ENCODE measurements at places on chromosomes 16 and 17.

DNA sequence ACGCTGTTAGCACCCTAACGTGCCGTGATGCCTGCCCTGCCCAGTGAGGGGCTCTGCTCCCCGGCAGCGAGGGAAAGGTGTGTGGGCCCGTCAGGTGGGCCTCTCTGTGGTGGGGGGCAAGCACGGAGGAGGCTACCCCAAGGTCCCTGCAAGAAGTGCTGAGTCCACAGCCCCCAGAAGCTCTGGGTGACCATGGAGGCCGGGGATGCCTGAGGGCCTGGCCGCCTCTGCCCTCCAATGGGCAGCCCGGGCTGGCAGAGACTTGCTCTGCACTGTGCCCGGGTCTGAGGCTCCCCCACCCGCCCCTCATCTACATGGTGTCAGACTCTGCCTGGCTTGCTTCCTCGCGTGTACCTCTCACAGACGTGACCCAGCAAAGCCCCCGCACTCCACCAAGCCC is 12.2 kb downstream of the SLC38A10 start:
- DNase-seq, result no peak

- no peak for DNase-seq
Measured at GRCh38 chr17:58285422-58285810, 4.7 kb upstream of the MPO start.

- DNase-seq, result peak; percentile 67
Measured at GRCh38 chr17:18363101-18364049, at the start of gene SHMT1. Gene SHMT1, minus strand, starts transcription at chr17:18363550. Its CDS starts 7,569 bp downstream, at chr17:18355981.

DNA sequence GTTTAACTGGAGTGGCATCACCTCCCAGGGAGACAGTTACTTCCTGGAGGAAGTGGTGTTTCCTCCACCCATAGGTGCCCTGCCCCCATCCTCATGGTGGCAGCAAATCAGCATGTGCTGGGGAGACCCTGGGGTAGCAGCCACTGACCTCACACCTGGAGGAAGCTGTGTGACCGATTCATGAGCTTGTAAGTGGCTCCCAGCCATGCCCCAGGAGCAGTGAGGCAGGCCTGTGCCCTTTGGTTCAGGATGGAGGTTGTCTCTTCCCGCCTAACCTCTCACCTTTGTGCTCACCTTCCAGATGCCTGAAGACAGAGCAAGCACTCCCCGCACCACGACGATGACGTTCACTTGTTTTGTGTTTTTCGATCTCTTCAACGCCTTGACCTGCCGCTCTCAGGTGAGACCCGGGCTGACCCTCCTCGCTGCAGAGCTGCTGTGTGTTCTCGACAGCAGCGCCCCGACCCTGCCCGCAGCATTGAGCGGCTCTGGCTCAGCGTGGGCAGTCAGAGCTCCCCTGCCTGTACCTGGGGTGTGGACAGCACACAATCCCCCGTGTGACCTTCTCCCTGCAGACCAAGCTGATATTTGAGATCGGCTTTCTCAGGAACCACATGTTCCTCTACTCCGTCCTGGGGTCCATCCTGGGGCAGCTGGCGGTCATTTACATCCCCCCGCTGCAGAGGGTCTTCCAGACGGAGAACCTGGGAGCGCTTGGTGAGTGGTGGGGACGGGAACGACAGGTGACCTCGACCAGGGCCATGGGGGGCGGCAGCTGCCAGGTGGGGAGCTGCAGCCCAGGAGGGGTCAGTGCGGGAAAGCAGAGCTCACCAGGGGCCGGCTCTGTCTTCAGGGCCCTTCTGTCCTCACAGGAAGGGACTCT is 42.8 kb downstream of the MEAK7 start:
- no peak for DNase-seq

DNA sequence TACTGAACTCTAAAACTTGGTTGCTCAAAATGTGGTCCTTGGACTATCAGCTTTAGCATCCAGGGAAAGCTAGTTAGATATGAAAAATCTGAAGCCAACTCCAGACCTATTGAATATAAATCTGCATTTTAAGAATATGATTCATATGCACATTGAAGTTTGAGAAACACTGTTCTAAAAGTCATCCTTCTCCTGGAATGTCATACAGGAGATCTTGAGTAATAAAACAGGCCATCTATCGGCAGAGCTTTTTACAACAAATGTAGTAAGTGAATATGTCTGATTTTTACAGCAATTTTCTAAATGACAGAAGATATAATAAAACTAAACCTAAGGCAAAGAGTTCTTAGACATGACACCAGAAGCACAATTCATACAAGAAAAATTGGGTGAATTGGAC is 140.4 kb downstream of the PMP22 start:
- DNase-seq, result no peak

GRCh38 chr17:68461589-68461988 is 4.3 kb upstream of the WIPI1 start:
- no peak for DNase-seq

Measured in fibroblast of the conjunctiva (primary cell).